ENCODE measurements at places on chromosomes 13 and 19. TPM values are rescaled to one million over a fixed set of nuclear protein-coding genes. Genes with fewer than 3 reads are reported as not detected.

GAPDHS gene
- total RNA-seq, result not detected

ZNF253 gene
- total RNA-seq, result 15.3 TPM

GRCh38 chr13:105545811-105546210, 989.7 kb downstream of the EFNB2 start:
- DNase-seq, result no peak

DNA sequence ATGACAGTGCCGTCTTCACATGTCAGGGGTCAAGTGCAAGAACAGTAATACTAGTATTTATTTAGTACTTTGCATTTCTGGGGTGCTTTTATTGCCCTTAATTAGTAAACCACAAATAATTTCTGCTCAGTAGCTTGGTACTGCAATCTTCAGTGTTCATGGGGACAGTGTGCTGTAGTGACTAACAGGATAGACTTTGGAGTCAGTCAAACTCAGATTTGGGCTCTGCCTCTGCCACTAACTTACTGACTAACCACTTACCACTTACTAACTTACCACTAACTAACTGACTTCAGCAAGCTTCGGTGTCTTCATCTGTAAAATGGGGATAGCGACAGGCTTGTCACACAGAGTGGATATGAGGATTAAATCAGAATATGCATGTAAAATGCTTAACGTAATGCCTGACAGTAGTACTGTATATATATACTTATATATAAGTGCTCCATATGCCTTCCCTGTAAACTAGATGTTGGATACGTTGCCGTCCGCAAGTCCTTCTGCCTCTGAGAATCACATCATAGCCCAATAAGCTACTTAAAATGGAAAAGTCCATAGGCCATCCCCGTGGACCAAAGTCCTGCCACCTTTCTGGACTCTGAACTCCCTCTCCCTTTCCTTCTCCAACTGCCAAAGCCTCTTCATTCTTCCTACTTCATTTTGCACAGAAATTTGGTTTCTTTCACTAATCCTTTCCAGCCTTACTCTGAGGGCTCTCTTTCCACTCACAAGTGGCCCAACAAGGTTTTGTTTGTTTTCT, 158.1 kb downstream of the ZIC5 start:
- no peak for DNase-seq

- no peak for DNase-seq
Observed at GRCh38 chr13:22812793-22813192, 368.0 kb upstream of the SGCG start.

GRCh38 chr13:33628662-33629061, 189.3 kb upstream of the RFC3 start:
- no peak for DNase-seq

DNA sequence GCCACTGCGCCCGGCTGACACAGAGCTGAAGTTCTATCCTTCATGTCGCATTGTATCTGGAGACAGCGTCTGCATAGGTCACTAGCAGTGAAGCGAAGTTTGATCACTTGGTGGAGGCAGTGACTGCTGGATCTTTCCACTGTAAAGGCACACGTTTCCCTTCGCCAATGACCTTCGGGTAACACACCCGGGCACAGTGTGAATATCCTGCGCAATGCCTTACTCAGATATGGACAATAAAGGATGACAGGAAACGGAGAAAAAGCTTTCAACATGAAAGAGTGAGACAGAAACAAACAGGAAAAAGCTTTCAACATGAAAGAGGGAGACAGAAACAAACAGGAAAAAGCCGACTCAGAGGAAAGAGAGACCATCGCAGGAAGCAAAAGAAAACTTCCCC, 17.1 kb downstream of the ARL11 start:
- DNase-seq, result no peak

GRCh38 chr13:76925115-76925514, 23.2 kb upstream of the ACOD1 start:
- no peak for DNase-seq

DNA sequence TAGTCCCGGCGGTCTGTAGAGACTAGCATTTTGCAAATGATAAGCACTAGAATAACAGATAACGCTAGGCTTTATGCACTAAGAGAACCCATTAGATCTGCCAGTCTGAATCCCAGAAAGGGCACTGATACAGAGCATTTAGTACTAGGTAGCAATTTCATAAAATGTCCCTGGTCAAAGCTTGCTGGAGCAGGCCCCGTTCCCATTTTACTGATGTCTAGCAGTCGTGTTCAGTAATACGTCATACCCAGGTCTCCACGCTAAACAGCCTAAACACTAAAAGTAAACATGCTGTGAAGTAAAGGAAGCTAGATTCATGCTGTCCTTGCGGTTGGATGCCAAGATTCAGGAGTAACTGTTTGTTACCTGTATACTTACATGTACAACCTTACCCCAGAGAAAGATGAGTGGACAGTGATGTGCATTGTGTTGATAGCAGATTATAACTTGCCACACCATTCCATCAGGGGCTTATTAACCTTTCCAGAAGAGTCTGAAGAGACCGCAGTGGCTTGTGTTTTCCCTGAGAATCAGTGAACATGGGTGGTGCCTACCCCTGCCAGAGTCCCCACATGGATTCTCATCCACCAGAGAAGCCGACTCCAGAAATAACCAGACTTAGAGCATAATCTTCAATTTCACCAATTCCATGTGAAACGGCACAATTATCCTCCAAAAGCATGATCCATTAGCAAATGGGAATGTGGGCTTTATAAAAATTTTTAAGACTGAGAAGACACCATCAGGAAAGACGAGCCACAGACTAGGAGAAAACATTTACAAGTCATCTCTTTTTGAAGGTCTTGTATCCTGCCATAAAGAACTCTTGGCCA, 3.4 kb upstream of the RPS11 start:
- no peak for DNase-seq

GRCh38 chr19:11649941-11650340, 52.7 kb downstream of the ZNF627 start:
- DNase-seq, result no peak

GRCh38 chr13:41117869-41118268, 14.7 kb downstream of the KBTBD6 start:
- no peak for DNase-seq

DNA sequence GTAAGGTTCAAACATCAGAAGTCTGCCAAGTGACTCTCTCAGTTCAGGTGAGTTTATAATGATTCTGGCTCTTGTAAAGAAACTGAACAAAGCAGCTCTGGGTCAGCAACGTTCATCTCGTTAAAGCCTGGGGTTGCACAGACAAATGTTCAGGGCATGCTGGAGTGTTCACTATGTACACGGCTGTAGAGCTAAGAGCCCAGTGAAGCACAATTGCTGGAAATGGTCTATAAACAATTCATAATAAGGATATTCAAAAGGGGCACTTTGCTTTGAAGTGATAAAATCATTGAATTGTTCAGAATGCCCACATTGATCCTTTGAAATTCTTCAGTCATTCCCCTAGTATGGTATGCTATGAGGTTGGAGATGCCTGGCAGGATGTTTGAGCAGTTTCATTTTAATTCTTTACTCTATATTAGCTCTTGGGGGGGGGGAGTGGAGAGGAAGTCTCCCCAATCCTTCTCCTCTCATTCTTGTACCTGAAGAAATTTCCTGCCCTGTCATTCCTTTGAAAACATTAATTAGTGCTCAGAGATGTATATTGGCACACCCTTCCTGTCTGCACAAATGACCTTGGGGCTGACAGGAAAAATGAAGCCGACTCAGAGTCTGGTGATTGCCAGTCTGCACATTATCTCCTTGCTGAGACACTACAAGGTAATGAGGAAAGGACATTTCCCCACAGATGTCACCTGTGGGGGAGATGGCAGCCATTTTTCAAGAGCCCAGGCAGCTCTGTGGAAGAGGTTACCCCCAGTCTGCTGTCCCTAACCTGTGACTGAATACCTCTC, 145.5 kb downstream of the DLEU7 start:
- no peak for DNase-seq

- DNase-seq, result no peak
Observed at GRCh38 chr13:25018729-25019115, 77.2 kb upstream of the PABPC3 start.

Data from kidney (tissue), 22 donors.